Spleen (tissue), 13 donors: ENCODE measurements at places on chromosomes 6 and 20. TPM values are rescaled to one million over a fixed set of nuclear protein-coding genes. Genes with fewer than 3 reads are reported as not detected.

The CST4 gene
- total RNA-seq, result not detected

The CDH26 gene
- 1.8 TPM for total RNA-seq

The PXDC1 gene
- total RNA-seq, result 51.5 TPM

The MAP7 gene
- total RNA-seq, result 3.5 TPM

The PGBD1 gene
- total RNA-seq, result 4.5 TPM

The LY6G6C gene
- not detected for total RNA-seq

The BFSP1 gene
- total RNA-seq, result 0.51 TPM

The RING1 gene
- total RNA-seq, result 16.3 TPM

The ZBTB22 gene
- 18.5 TPM for total RNA-seq

The LHFPL5 gene
- not detected for total RNA-seq

The SEMG1 gene
- total RNA-seq, result 0.72 TPM

The CCDC170 gene
- 1.9 TPM for total RNA-seq

The SLC35D3 gene
- total RNA-seq, result not detected

The FKBP5 gene
- 280 TPM for total RNA-seq

The HFE gene
- 12.4 TPM for total RNA-seq

The PSMB8 gene
- 142 TPM for total RNA-seq

The ENPP5 gene
- 5.0 TPM for total RNA-seq

The CRISP2 gene
- 0.32 TPM for total RNA-seq

The ZSCAN31 gene
- 4.2 TPM for total RNA-seq

The TMEM217 gene
- 0.82 TPM for total RNA-seq

The HLA-DOB gene
- 43.9 TPM for total RNA-seq

The C20orf202 gene
- 0.23 TPM for total RNA-seq

The RSPO4 gene
- not detected for total RNA-seq

The TP53TG5 gene
- total RNA-seq, result not detected

The KIAA1755 gene
- 3.5 TPM for total RNA-seq

The TULP1 gene
- not detected for total RNA-seq

The TCP11 gene
- not detected for total RNA-seq

The FAM83D gene
- 1.6 TPM for total RNA-seq

The TRIM15 gene
- total RNA-seq, result not detected

The OSTM1 gene
- total RNA-seq, result 59.0 TPM

The C20orf204 gene
- total RNA-seq, result 2.0 TPM

The KIF13A gene
- total RNA-seq, result 21.1 TPM

The HEY2 gene
- 3.1 TPM for total RNA-seq

The PPP1R16B gene
- total RNA-seq, result 39.0 TPM

The ACAT2 gene
- total RNA-seq, result 16.7 TPM

The EEF1A2 gene
- total RNA-seq, result 0.46 TPM

The SPATA25 gene
- total RNA-seq, result 2.9 TPM

The DOK5 gene
- 0.17 TPM for total RNA-seq

The PRPH2 gene
- 0.59 TPM for total RNA-seq

The ADGRB3 gene
- 2.1 TPM for total RNA-seq

The SGK2 gene
- 0.50 TPM for total RNA-seq

The EDN1 gene
- 21.7 TPM for total RNA-seq

The PI3 gene
- total RNA-seq, result 1.8 TPM

The AVP gene
- not detected for total RNA-seq

The TMEM151B gene
- total RNA-seq, result 0.17 TPM

The MRPL18 gene
- 42.2 TPM for total RNA-seq

The COL11A2 gene
- 1.2 TPM for total RNA-seq
